ENCODE measurements at places on chromosomes 2 and 18.

- DNase-seq, result no peak
Observed at GRCh38 chr2:62205554-62205953, 9.6 kb downstream of the B3GNT2 start.

GRCh38 chr18:9380101-9380500 is 45.5 kb downstream of the TWSG1 start:
- DNase-seq, result no peak

GRCh38 chr2:217812170-217812569 is 190.6 kb downstream of the TNS1 start:
- DNase-seq, result no peak

- DNase-seq, result no peak
Observed at GRCh38 chr2:72841462-72842125, 15.8 kb upstream of the EXOC6B start.

DNA sequence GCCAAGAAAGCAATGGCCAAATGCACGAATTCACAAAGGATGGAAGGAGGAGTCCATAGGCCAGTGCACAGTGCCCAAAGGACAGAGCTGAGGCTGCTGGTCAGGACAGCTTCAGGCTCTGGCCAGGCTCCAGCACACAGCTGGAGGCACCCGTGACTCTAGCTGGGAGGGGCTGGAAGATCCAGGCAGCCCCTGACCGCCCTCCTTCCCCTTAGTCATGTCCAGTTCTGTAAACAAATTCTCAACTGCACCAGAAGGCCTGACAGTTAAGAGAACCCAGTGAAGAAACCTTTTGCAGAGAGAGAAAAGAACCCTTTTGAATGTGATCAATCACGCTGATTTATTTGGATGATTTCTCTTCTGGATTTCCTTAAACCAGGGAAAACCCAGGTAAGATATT is 7.7 kb upstream of the YWHAQ start:
- DNase-seq, result peak; percentile 62
